ENCODE measurements at places on chromosomes 1 and 21.

GRCh38 chr21:35382696-35383095 is 333.6 kb upstream of the RUNX1 start:
- no peak for DNase-seq

- no peak for DNase-seq
Measured at GRCh38 chr1:198865319-198865718, 226.5 kb downstream of the PTPRC start.

DNA sequence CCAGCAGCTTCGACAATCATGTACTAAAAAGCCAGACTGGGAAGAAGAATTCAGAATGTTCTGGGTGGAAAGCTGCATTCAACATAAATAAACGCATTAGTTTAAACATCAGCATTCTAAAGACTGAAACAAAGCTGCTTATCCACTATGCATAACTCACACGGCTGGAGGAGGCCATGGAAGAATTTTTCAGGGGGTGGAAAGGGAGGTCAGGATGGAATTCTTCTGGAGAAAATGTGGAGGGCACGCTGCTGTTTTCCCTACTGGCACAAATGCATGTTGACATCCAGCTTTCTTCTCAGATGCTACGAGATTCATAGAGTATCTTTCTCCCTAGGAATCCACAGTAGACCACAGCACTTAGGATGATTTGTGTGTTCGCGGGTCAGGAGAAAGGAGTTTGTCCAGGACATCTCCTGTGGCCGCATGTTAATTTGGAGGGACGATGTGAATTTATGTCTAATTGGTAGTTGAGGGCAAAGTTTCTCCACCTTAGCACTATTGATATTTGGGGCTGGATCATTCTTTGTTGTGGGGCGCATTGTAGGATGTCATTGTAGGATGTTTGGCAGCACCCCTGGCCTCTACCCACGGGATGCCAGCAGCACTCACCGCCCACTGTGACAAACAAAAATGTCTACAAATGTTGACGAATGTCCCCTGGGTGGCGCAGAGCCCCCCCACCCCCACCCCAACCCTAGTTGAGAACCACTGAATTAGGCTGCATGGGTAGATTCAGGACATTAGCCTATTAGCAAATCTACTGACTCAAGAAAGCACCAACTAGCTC is 86.5 kb upstream of the KAZN start:
- DNase-seq = no peak

DNA sequence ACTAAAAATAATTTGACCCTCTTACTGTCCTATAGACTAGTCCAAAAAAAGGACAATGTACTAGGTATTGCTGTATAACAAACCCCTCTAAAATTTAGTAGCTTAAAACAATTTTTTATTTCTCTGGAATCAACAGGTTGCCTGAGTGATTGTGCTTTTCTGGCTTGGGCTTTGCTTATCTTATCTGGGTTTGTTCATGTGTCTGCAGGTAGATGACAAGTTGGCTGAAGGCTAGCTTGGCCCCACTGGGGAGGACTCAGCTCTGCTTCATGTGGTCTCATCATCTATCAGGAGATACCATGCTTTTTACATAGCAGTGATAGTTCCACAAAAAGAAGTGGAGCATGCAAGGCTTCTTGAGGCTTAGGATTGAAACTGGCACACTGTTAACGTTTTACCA is 114.2 kb downstream of the MAN1A2 start:
- DNase-seq = no peak

- peak; percentile 82 for DNase-seq
Measured at GRCh38 chr1:16013220-16013907, 4.5 kb downstream of the HSPB7 start.
